ENCODE measurements at places on chromosomes 2 and 18.
A peak's percentile ranks its signal among the peaks of the same experiment; 100 is the strongest.

- DNase-seq: peak; percentile 41
These were observed 146.3 kb downstream of the RTN4 start for GRCh38 chr2:54903736-54904554.

DNA sequence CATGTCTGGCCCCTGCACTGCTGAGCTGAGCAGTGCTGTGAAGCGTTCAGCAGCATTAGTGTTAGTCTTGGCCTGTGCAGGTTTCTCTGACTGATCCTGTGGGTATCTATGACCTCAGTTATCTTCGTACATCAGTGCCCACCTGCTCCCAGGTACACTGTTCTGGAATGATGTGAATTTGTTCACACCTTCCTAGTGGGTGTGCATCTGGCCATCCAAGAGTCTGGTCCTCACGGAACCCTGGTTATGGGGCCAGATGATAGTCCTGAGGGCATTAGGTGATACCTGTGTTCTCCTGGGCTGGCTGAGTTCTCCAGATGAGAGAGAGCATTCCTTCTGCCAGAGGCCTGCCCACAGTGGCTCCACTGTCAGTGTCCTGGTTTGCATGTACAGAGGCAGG, 57.2 kb downstream of the INPP4A start:
- DNase-seq: no peak

GRCh38 chr2:103437161-103437560, 675.3 kb downstream of the TMEM182 start:
- DNase-seq: no peak

DNA sequence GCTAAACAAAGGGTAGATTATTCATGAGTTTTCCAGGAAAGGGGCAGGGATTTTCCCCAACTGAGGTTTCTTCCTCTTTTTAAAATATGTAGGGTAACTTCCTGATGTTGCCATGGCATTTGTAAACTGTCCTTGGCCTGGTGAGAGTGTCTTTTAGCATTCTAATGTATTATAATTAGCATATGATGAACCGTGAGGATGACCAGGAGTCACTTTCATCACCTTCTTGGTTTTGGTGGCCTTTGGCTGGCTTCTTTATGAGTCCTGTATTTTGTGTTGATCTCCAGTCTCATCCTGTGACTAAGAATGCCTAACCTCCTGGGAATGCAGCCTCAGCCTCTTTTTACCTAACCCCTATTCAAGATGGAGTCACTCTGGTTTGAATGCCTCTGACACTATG, 391.0 kb upstream of the LINC00305 start:
- DNase-seq: no peak

GRCh38 chr18:12361770-12362378, 15.2 kb downstream of the AFG3L2 start:
- no peak for DNase-seq

DNA sequence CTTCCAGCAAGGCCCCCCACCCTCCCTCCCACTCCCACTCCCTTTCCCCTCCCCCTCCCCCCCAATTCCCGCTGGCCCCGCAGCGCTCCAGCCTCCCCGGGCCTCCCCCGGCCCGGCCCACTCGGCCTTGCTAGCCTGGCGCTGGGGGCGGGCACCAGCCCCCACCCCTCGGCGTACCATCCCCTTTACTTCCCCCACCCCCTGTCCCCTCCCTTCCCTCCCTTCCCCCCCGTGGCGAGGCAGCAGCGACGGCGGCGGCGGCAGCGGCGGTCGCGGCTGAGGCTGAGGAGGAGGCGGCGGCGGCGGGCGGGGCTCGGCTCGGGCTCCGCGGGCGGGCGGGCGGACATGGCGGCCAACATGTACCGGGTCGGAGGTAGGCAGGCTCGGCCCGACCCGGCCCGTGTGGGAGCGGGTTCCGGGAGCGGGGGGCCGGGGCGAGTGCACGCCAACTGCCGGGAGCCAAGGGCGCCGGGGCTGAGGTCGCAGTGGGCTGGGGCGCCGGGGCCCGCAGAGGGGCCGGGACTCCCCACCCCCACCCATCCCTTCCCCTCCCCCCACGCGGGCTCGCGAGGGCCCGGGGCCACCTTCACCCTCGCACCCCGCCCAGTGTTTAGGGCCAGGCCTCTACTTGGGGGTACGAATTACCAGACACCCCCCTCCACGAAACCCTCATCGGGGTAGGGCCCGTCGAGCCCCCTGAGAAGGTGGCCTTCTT, at the start of gene MTA3:
Gene MTA3 (plus strand): TSS at position 232 of the 715 bp plus-strand sequence. CDS start 114 bp downstream, at position 346.
- DNase-seq: peak; percentile 67

DNA sequence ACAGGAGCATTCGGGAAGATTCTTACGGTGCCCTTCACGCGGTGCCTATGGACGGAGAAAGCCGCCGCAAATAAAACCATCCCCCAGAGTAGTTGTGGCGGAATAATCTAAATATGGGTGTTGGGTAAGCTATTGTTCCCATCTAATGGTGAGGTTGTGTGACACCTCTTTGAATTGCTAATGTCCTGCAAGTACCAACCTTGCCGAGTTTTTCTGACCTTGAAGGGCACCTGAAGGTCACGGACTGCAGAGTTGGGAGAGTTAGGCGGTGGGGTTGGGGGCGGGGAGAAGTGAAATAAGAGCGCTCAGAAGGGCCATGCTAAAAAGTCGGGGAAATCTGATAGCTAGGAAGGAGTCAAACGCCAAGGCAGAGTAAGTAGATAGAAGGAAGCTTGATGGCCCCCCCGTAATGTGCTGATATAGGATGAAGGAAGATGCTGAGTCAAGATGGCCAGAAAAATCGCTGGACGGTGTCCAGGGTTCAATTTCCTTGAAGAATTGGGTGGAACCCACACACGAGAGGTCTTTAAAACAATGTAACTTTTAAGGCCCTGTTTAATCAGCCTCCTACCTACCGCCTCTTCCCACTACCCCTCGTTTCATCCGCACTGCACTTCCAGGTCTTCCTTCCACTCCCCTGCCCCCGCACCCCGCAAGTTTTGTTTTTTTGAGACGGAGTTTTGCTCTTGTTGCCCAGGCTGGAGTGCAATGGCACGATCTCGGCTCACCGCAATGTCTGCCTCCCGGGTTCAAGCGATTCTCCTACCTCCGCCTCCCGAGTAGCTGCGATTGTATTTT, 600 bp downstream of the KATNAL2 start:
- DNase-seq: no peak

DNA sequence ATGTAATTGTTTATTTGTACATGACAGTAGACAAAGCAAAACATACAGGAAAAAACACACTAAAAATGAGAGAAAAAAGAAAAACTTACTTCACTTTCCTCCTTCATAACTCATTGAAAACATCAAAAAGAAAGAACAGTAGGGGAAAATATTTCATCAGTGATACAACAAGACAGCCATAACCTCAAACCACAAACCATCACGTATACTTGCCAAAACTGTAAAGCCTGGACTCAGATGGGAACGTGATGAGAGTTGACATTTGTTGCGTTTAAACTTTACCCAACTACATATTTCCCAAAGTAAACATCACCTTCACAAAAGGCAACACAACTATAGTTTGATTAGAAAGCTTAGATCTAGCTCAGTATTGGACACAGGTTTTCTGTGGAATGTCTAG, 278.2 kb upstream of the COL3A1 start:
- DNase-seq: no peak

- DNase-seq: no peak
These were observed 176.6 kb downstream of the GFPT1 start for GRCh38 chr2:69210385-69210784.

All from CD4-positive, alpha-beta T cell treated with Interleukin-21 for 1 hour (primary cell).